ENCODE measurements at places on chromosomes 16 and 17.

- no peak for DNase-seq
Observed at GRCh38 chr17:28133562-28133970, 91.1 kb downstream of the NLK start.

DNA sequence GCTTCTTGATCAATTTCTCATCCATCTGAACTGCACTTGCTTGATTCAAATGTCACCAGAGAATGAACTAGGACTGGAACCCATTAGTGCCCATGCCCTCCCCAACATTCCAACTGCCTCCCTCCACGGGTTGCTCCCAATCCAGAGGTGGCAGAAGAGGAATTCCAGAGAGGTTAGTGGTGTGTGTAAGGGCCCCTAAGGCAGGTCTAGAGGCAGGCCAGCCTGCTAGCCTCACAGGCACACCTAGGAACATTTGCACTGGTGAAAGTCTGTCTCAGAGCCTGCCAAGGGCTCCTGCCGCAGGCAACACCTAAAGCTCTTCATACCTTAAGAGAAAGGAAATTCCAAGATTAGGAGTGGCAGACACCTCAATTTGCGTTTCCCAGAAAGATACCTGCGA, 21.2 kb upstream of the CMTM4 start:
- no peak for DNase-seq

GRCh38 chr16:12414281-12414680, 389.4 kb downstream of the CPPED1 start:
- no peak for DNase-seq

GRCh38 chr17:64455993-64456885, 7.3 kb downstream of the MILR1 start:
- no peak for DNase-seq

GRCh38 chr16:12089492-12090150, 113.1 kb downstream of the SNX29 start:
- no peak for DNase-seq

- DNase-seq: no peak
Observed at GRCh38 chr16:57608462-57609113, 19.8 kb upstream of the ADGRG1 start.

DNA sequence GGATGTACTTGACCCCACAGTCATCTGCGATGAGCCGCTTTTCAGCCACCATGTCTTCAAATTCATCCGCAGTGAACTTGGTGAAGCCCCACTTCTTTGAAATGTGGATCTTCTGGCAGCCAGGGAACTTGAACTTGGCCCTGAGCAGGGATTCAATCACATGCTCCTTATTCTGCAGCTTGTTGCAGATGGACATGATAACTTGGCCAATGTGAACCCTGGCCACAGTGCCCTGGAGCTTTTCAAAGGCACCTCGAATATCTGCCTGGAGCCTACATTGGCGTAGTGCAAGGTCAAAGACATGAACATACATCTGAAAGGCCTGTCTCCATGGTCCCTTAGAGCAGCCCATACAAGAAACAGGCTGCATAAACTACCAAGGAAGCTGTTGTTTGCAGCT, 1.8 kb upstream of the TENT4B start:
- DNase-seq: no peak

DNA sequence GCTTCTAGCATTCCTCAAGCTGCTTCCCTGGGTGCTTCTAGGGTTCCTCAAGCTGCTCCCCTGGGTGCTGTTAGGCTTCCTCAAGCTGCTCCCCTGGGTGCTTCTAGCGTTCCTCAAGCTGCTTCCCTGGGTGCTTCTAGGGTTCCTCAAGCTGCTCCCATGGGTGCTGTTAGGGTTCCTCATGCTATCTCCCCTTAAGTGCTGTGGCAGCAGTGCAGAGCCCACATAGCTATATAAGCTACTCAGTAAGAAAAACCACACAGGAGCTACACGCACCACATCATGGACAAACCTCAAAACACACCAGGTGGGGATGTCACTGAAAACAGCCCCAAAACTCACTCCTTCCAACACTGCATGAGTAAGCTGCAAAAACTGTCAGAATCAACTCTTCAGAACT, 35.2 kb downstream of the ANKRD11 start:
- DNase-seq: no peak

DNA sequence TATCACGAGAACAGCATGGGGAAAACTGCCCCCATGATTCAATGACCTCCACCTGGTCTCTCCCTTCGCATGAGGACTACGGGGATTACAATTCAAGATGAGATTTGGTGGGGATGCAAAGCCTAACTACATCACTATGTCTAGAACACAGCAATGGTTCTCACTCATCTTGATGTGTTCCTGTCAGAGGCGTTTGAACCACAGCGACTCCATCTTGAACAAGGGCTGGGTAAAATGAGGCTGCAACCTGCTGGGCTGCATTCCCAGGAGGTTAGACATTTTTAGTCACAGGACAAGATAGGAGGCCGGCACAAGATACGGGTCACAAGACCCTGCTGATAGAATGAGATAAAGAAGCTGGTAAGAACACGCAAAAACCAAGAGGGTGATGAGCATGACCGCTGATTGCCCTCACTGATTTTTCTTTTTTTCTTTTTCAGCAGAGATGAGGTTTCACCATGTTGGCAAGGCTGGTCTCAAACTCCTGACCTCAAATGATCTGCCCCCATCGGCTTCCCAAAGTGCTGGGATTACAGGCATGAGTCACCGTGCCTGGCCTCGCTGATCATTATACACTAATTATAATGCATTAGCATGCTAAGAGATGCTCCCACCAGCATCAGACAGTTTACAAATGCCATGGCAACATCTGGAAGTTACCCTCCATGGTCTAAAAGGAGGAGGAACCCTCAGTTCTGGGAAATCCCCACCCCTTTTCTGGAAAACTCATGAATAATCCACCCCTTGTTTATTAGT, 3.0 kb upstream of the PPY start:
- no peak for DNase-seq

DNA sequence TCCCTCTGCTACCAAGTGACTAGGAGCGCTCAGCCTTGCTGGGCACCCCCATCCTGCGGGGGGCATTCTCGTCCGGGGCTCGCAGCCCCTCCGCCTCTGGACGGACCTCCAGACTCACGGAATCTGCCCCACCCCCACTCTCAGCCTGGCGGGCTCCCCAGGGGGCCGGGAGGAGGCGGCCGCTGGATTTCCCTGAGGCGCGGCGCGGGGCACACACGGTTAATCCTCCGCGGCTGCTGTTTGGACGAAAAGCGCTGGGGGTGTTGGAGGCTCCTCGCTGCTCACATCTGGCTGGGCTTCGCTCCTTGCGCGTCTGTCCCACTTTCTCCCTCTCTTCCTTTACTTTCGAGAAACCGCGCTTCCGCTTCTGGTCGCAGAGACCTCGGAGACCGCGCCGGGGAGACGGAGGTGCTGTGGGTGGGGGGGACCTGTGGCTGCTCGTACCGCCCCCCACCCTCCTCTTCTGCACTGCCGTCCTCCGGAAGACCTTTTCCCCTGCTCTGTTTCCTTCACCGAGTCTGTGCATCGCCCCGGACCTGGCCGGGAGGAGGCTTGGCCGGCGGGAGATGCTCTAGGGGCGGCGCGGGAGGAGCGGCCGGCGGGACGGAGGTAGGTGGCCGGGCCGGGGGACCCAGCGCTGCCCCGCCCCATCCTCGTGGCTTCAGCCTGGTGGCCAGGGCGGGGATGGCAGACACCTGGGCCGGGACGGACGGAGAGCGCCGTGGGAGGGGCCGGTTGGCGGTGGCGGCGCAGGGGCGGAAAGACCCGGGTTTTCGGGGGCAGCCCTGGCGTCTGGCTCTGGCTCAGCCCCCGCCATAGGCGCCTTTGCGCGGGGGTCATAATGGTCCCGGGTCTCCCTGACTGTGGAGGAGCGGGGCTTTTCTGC, at the start of gene C1QTNF1:
TSS of gene C1QTNF1 (plus strand) at position 284 of the 886 bp plus-strand sequence. CDS start 19,800 bp downstream, outside the sequence.
- no peak for DNase-seq

DNA sequence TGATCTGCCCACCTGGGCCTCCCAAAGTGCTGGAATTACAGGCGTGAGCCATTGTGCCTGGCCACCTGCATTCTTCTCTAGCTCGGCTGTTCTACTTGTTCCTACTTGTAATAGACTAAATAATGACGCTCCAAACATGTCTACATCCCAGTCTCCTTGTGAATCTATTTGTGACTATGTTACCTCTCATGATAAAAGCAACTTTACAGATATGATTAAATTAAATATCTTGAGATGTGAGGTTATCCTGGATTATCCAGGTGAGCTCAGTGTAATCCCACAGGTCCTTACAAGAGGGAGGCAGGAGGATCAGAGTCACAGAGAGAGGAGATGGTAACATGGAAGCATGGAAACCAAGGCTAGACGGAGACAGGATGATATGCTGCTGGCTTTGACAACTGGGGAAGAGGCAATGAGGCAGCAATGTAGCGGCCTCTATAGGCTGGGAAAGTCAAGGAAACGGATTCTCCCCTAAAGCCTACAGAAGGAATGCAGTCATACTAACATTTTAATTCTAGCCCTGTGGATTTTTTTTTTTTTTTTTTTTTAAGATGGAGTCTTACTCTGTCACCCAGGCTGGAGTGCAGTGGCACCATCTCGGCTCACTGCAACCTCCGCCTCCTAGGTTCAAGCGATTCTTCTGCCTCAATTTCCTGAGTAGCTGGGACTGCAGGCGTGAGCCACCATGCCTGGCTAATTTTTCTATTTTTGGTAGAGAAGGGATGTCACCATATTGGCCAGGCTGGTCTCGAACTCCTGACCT, 5.0 kb upstream of the LASP1 start:
- DNase-seq: no peak

DNA sequence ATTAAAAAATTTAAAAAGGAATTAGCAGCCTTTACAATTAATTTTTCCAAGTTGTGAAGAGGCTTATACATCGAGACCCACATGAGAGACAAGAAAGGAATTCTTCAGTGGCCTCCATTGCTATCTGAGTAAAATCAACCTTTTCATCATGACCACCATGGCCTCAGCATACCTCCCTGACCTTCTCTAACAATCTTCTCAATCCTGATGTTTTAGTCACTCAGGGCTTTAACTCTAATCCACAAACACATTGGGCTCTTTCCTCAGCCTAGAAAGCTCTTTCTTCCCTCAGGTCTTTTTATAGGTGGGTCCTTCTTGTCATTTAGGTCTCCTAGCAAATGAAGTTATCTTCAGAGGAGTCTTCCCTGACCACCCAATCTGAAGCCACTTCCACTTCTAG, 46.4 kb downstream of the SPOP start:
- no peak for DNase-seq

DNA sequence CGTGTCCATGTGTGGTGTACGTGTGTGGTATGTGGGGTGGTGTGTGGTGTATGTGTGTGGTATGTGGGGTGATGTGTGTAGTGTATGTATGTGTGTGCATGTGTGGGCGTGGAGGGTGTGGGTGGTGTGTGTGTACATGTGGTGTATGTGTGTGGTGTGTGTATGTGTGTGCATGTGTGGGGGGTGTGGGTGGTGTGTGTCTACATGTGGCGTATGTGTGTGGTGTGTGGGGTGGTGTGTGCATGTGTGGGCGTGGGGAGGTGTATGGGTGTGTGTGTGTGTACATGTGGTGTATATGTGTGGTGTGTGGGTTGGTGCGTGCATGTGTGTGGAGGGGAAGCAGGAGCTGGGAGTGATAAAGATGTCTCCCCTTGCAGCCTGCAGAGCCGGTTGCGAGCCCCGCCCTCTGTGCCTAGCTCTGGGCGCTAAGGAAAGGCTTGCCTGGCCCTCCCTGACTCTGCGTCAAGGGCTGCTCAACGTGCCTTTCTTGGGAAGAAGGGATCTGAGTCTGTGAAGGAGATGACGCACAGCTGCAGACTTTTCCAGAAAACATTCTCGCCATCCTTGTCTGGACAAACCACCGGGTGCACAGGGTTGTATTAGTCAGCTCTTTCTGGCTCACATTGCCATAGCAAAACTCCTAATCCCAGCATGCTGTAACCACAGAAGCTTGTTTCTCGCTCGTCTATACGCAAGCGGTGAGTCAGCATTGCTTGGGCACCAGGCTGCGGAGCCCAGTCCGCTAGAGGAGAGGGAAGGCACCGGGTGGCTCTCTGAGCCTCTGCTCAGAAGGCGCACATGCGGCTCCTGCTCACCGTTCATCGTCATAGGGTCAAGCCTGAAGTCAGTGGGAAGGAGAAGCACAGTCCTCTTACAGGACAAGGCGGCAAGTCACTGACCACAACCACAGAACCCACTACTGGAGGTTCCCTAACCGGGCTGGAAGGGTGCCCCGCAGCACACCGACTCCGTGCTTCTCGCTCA, 2.0 kb upstream of the CD300H start:
- no peak for DNase-seq

DNA sequence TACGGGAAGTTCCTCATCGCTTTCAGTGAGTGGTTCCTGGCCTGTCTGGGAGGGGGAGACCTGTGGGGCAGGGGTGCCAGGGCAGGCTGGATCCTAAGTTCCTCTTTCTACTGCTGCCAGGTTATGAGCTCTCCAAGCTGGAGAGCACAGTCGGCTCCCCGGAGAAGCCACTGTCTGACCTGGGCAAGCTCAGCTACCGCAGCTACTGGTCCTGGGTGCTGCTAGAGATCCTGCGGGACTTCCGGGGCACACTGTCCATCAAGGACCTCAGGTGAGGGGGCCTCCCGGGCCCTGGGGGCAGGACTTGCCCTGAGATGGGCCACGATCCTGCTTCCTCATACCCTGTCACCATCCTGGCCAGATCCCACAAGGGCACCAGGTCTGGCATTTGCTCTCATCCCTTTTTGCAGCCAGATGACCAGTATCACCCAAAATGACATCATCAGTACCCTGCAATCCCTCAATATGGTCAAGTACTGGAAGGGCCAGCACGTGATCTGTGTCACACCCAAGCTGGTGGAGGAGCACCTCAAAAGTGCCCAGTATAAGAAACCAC, 5.1 kb downstream of the PRSS8 start:
- no peak for DNase-seq

DNA sequence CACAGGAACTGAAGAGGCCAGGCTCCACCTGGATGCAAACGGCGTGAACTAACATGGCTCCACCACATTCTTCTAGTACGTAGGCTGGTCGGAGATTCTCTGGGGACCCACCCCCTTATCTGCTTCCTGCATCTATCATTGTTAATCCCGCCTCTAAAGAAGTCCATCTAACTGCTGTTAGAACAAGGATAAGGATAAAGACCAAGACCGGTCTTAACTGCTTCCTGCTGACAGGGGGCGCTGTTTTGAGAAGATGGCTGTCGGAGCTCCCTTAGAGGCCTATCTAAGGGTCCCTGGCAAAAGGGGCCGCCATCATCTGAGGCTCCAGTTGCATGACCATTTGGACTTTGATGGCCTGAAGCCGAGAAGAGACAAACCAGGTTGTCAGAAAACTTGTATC, 25.8 kb upstream of the TNFSF12 start:
- DNase-seq: peak; percentile 36

- DNase-seq: peak; percentile 14
Observed at GRCh38 chr17:72560303-72561247, 439.8 kb downstream of the SOX9 start.

DNA sequence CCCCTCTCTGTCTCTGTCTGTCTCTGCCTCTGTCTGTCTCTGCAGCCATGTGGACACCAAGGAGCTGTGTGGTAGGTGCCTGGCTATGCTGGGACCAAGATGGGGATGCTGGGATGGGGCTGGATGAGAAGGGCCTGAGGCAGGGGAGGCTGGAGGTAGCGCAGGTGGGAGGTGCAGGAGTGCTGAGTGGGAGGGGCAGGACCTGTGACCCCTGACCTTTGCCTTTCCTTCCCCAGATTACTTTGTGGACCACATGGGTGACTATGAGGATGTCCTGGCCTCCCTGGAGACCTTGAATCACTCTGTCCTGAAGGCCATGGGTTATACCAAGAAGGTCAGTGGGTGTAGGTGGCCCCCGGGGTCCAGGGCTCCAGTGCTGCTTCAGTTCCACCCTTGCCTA, 12.8 kb downstream of the NECAB2 start:
- DNase-seq: no peak
